Midbrain (tissue), 1 donor: ENCODE measurements at places on chromosomes 12 and 14.

DNA sequence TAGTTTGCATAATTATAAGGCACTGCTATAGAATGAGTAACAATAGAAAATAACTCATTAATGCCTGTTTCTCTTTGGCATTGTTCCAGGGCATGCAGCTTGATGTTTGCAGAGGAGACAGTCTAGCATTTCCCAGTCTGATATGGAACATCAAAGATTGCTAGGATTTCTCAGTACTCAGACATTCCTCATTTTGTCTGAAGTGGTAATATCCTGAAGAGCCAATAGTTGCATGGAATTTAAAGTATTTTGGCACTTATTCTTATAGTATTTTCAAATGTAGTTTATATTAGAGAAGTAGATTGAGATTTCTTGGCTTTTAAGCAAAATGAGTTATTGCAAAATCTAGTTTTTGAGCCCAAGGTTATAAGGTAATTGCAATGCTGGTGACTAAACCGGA is 337.3 kb upstream of the E2F7 start:
- no peak for DNase-seq

DNA sequence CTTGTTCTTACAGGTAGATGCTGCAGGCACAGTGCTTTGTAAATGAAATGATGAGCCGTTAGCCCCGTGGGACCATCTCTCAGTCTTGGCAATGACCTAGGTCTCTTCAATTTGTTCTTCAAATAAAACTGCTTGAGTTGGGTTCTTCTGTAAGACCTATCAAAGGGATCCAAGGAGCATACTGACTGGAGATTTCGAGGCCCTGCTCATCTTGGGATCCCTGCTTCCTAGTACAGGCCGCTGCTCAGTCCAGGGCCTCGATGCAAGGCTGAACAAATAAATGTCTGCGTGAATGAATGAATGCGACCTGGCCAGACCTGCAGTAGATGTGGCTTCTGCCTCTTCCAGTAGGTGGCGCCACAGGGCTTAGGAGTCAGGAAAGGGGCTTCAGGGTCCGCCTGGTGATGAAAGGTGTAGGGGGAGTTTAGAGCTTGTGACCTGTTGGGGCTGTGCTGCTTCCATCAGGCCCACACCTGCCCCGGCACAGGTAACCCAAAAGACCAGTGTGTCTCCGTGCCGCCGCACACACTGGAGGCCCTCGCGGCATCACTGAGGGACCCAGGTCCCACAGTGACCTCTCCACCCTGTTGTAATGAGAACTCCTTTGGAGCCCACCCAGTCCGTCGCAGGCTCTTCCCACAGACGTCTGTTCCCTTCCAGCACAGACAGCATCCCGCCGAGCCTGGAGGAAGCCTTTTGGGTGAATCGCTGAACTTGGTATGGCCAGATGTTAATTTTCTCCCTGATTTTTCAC is 4.4 kb downstream of the CACNA1C start:
- peak; percentile 41 for DNase-seq

DNA sequence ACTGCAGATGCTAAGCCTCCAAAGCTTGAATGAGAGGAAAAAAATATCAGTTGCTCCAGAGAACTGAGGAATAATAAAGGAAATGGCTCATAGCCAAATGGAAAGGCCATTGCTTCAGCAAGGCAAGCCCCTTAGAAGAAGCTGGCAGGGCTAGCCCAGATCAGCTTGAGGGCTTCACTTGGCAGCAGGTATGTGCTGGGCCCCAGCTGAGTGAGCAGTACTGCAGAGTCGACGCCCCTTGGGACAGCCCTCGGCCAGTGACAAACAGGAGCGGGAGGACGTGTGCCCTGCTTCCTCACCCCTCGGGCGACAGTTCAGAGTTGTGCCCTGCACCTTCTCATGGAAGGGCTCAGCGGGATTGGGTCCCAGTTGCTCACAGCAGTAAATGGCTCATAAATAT is 1031.2 kb upstream of the TMEM132C start:
- DNase-seq: no peak

DNA sequence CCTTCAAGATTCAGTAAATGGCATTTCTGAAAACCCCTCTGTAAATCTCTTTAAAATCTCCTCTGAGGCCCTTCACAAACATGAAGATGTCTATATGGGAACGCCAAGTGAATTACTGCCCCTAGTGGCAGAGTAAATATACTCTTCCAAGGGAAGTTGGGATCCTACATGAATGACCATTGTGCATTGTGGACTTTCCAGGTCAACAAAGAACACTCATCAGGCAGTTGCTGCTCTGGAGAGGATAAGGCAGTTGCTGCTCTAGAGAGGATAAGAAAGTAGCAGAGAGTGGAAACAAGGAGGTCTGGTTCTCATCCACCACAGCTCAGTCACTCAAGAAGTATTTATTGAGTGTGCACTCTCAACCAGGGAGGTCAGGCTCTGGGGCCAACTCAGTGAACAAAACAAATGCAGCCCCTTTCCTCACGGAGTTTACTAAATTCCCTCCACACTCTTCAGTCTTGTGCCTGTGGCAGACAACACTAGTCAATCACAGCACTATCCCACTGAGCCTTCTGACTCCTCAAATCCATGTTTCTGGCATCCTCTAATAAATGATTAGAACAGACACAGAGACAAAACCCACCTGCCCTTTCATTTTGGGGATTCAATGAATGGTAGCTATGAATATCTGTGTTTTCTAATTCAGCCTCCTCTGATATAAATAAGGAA is 52.9 kb downstream of the SVOP start:
- peak; percentile 6 for DNase-seq

DNA sequence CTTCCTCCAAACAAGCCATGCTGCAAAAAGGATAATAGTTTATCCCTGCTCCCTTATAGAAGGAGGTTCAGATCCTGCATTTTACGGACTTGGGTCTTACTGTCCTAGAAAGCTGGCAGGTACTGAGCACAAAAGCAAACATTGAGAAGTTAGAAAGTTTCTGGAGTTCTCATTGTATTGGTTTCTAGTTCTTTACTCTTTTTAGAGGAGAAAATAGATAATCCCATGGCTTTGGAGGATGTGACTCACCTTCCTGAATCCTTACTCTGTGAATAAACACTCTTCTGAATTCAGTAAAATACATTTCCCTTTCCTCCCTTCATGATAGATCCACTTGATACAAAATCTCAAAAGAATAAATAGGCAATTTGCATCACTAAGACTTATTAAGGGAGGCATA is 188.9 kb downstream of the NPAS3 start:
- DNase-seq: no peak

DNA sequence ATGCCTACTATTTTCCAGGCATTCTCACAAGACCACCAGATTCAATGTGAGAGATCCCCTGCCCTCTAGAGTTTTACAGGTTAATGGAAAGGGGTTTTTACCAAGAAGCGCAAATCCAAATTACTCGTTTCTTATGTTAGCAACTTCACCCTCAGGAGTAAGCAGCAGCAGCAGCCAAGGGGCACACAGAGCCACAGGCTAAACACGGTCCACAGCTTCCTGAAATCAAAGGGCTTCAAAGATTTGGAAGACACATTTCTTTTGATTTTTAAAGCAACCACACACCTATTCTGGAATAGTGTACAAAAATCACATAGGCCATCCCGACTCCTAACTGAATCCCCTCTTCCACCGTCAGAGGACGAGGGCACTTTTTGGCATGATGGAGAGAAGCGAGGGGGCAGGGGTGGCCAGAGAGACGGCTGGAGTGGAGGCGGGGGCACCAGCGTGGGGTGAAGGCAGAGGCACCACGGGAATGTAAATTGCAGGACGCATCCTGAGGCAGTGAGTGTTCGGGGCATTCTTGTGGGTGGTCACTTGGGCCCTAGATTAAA is 107.0 kb downstream of the ARF6 start:
- no peak for DNase-seq

DNA sequence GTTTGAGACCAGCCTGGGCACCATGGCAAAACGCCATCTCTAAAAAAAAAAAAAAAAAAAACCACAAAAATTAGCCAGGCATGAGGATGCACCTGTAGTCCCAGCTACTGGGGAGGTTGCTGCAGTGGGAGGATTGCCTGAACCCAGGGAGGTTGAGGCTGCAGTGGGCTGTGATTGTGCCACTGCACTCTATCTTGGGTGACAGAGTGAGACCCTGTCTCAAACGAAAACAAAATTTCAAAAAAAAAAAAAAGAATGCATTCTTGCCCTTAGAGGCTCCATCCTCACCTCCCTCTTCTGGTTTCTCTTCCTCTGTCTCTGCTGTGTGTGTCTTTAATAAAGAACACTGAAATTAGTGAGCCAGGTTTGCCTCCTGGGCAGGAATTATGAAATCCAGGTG is 107.8 kb downstream of the VCPKMT start:
- no peak for DNase-seq

- no peak for DNase-seq
Observed at GRCh38 chr12:76402259-76402658, 54.0 kb upstream of the BBS10 start.

- no peak for DNase-seq
Observed at GRCh38 chr12:129136694-129137325, 283.5 kb downstream of the GLT1D1 start.

DNA sequence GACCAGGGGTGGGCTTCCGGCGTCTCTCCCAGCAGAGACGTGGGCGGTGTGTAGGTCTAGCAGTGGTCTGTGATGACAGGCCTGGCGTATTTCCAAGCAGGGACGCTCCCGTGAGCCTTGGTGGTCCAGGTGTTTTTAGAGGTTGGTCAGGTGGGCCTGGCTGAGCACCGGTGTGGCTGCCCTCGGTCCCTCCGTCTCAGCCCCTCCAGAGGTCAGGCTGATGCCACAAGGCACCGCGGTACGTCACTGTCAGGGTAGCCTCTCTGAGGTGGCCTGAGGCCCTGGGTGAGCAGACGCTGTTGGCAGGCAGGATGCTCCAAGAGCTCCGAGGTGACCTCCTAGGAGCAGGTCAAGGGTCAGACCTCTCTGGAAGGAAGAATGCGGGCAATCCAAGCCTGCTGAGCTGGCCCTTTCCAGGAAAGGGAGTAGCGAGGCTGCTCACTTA is 13.6 kb downstream of the MTA1 start:
- DNase-seq: no peak

GRCh38 chr12:113422886-113423669 is 898 bp downstream of the SDSL start:
- no peak for DNase-seq

GRCh38 chr14:61379639-61380184 is 58.3 kb downstream of the PRKCH start:
- DNase-seq: no peak
